ENCODE measurements at places on chromosomes 3 and 15.
A peak's percentile ranks its signal among the peaks of the same experiment; 100 is the strongest.

- DNase-seq = no peak
Measured at GRCh38 chr15:51119120-51119519, 24.4 kb upstream of the TNFAIP8L3 start.

- DNase-seq = peak; percentile 88
Measured at GRCh38 chr3:152298393-152299248, 29.9 kb downstream of the MBNL1 start.

- DNase-seq = peak; percentile 93
Measured at GRCh38 chr15:40343512-40343911, 2.8 kb upstream of the CCDC9B start.

DNA sequence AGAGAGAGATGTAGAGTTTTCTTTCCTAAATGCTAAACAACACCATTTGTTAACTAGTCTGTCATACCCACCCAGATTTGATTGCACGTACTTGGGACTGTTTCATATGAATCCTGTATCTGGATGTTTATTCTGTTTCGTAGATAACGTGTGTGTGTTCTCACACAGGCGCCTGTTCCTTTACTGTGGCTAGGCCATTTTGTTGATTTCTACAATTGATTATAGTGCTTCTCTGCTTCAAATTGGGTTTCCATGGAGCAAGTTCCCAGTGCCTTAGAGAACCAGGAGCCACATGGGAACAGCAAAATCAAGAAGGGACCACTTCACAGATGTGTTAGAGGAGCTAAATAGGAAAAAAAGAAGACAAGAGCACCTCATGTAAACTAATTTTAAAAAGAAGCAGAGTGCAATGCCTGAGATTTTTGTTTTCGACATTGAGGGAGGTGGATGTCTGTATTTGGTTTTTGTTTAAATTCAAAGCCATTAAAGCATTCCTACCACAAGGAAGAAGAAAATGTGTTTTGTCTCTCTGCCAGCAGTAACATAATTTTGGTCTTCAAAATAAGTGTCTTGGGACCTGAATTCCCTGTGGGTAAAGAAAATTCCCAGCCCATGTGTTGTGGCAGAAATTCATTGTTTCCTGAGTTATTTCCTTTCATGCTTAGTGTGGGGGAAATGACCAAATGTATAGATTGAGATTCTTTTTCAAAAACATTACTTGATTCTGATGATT is 424.0 kb upstream of the C2CD4B start:
- DNase-seq = peak; percentile 36

DNA sequence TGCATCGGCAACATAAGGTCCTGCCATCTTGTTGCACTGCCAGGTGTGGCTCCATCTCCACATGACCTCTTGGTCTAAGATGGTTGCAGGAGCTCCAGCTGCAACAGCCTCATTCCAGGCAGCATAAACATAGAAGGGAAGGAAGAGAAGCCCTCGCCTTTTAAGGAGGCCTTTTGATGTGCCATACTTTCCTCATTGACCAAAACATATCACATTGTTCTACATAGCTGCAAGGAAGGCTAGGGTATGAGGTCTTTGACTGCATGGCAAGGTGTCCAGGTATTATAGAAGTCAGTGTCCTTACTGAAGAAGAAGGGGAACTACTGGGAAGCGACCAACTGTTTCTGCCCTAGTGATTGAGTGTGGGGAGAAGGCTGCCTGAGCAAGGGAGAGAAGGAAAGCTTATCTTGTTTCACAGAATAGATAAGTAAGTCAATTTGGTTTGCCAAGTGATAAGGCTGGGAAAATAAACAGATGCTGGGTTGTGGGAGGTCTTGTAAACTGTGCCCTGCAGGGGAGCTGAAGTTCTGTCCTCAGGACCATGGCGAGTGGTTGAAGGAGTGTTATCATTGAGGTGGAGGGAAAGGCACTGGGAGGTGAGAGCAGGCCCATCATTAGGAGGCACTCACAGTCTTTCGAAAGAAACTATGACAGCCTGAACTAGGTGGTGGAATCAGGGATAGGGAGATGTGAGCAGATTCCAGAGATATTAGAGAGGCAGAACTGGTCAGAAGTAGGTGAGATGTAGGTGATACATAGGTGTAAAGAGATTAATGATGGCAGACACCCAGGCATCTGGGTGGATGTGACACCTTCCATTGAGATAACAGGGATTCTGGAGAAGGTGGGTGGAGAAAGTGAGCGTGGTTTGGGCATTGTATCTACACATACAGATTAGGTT is 93.8 kb upstream of the IGF1R start:
- no peak for DNase-seq
